ENCODE measurements at places on chromosomes 16 and 17.
A peak's percentile ranks its signal among the peaks of the same experiment; 100 is the strongest.

DNA sequence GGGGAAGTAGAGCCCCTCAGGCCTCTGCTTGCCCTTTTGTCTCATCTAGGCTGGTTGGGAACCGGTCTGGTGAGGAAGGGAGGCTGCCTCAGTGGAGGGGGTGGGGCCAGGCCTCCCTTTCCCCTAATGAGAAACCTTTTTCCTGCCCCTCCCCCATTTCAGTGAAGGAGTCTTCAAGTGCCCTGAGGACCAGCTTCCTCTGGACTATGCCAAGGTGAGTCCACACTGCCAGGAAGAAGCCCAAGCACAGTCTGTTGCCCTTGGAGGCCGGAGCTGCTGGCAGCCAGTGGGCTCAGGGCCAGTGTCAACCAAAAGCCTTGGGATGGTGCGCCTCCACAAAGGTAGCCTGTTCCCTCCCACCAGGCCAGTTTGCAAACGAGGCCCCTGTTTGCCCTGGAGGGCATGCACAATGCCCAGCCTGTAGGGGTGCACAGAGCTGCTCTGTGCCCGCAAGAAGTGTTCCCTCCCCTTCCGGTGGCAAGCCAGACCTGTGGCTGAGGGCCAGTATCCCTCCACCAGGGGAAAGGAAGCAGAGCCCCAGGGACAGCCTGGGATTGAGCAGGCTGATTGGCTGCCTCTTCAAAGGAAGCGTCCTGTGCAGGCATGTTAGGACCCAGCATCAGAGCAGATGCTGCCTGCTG, 3.4 kb downstream of the TRAF4 start:
- peak; percentile 98 for DNase-seq

DNA sequence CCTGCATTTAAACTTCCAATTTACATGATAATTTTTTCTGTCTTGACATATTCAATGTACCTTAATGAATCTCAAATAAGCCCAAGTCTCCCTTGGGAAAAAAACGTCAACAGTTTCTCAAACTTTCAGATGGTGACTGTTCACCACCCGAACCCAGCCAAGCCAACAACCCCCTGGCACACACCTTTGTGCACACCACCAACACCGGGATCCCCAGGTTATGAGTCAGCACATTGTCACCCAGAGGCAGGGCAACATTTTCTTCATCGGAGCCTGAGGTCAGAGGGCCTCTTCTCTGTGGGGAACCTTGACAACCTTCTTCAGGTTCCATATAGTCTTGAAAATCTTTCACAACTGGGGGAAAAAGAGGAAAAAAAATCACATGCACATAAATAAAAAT, 15.5 kb downstream of the DYNC1LI2 start:
- DNase-seq: no peak

GRCh38 chr16:82899731-82900450, 273.1 kb downstream of the CDH13 start:
- DNase-seq: no peak

DNA sequence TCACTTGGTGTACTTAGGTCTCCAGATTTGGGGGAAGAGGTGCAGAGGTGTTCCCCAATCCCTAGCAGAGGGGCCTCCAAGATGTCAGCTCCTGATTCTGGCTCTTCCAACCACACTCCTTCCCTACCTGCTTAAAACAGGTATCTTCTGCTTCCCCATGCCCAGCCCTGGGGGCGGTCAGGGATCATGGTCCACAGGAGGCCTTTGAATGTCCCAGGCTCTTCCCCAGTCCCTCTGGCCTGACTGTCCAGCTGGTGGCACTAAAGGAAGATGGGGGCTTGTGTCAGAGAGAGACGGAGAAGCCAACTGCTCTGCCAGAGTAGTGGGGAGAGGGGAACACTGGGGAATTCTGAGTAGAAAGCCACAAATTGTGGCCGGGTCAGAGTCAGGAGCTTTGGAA, 3.8 kb downstream of the ARL4D start:
- DNase-seq: no peak

- DNase-seq: no peak
Observed at GRCh38 chr16:57577214-57577613, 34.8 kb downstream of the ADGRG5 start.

- no peak for DNase-seq
Observed at GRCh38 chr17:1227917-1228780, 42.1 kb upstream of the BHLHA9 start.

DNA sequence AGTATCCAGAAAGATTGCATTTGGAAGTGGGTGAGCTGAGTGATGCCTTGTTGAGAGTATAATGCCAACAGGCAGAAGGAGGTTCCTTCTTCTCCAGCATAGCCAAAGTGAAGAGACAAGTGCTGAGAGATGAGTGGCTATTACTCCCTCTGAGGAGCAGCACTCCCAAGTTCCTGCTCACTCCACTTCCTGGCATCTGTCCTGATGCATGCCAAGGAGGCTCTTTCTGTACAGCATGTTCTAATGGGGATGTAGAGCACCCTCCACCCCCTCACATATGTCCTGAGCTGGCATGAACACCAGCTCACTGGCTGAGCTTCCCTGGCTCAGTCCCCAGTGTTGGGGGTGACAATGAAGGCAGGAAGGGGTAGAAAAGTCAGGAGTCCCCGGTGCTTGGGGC, 44.2 kb upstream of the DNAH9 start:
- no peak for DNase-seq

- no peak for DNase-seq
Observed at GRCh38 chr16:82337355-82337754, 167.3 kb upstream of the MPHOSPH6 start.

GRCh38 chr17:1977583-1978395, 47.3 kb downstream of the RTN4RL1 start:
- no peak for DNase-seq

- DNase-seq: no peak
Observed at GRCh38 chr17:59488805-59489204, 76.6 kb upstream of the DHX40 start.

- DNase-seq: no peak
Observed at GRCh38 chr16:80710918-80711317, 93.5 kb downstream of the CDYL2 start.

GRCh38 chr17:17921192-17922069, 50.8 kb downstream of the TOM1L2 start:
- DNase-seq: no peak

DNA sequence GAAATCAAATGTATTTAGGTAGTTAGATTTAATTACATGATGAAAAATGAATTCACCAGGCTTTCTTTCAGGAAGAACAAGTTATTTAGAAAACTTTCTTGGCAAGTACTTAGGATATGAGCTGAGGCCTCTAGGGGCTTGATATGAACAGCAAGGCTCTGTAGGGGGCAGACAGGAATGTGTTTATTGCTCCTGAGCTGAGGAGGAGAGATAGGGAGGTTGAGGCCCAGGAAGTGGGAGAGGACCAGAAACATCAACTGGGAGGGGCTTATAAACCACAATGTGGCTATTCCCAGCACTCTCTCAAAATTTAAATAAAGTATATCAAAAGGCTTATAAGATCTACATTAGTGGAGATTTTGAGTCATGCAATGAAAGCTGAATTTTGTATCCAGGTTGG, 154.0 kb upstream of the MAF start:
- no peak for DNase-seq

DNA sequence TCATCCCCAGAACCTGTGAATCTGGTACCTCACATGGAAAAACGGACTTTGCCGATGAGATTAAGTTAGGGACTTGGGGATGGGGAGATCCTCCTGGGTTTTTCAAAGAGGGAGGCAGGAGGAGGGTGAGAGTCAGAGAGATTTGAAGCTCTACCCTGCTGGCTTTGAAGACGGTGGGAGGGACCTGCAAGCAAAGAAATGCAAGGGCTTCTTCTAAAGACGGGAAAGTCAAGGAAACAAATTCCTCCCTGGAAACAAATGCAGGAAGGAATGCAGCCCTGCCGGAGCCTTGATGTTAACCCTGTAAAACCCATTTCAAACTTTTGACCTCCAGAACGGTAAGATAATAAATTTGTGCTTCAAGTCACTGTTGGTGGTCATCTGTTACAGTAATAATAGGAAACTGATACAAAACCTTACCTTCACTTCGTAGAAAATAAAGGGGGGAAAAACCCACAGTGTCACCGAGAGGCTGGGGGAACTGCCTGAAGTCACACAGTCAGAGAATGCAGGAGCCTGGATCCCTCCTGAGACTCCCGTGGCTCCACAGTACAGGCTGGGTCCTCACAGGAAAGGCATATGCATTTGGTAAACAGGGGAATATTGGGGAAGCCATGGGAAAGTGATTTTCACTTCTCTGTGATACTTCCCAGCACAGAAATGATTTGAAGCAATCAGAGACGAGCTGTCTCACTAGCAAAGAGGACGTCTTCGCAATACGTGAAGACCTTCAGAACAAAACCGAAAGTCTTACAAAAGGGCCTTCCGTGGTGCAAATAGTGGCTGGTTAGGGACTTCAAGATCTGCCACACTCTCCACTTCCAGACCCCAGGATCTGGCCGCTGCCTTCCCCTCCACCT, 58.9 kb upstream of the CLEC3A start:
- DNase-seq: no peak

- no peak for DNase-seq
Observed at GRCh38 chr16:3971261-3971660, 90.7 kb upstream of the CREBBP start.

GRCh38 chr17:57082441-57082840, 2.6 kb upstream of the AKAP1 start:
- no peak for DNase-seq

- DNase-seq: no peak
Observed at GRCh38 chr17:77786740-77787505, 171.6 kb upstream of the TNRC6C start.

- DNase-seq: no peak
Observed at GRCh38 chr16:56871172-56871593, 6.2 kb downstream of the SLC12A3 start.

- DNase-seq: no peak
Observed at GRCh38 chr17:48190871-48191270, 83.3 kb downstream of the SNX11 start.

DNA sequence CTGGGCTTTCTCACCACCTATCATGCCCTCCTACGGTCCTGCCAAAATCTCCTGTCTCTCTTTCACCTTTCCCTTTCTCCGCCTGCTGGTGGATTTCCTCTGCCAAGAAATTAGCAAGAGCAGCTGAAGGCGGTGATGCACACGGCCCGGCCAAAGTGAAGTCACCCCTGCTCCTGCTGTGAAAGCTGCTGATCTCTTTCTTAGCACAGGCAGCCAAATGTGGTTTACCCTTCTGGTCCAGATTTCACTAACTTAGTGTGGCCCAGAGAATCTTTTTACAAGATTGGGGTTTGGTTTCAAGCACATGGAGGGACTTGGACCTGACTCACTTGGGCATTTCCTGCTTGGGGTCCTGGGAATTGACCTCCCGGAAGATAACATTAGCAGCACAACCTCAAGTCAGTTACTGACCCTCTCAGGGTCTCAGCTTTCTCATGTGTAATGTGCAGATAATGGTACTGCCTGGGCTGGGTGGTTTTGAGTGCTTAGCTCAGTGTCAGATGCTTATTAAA, 155.7 kb downstream of the SOCS1 start:
- DNase-seq: no peak

DNA sequence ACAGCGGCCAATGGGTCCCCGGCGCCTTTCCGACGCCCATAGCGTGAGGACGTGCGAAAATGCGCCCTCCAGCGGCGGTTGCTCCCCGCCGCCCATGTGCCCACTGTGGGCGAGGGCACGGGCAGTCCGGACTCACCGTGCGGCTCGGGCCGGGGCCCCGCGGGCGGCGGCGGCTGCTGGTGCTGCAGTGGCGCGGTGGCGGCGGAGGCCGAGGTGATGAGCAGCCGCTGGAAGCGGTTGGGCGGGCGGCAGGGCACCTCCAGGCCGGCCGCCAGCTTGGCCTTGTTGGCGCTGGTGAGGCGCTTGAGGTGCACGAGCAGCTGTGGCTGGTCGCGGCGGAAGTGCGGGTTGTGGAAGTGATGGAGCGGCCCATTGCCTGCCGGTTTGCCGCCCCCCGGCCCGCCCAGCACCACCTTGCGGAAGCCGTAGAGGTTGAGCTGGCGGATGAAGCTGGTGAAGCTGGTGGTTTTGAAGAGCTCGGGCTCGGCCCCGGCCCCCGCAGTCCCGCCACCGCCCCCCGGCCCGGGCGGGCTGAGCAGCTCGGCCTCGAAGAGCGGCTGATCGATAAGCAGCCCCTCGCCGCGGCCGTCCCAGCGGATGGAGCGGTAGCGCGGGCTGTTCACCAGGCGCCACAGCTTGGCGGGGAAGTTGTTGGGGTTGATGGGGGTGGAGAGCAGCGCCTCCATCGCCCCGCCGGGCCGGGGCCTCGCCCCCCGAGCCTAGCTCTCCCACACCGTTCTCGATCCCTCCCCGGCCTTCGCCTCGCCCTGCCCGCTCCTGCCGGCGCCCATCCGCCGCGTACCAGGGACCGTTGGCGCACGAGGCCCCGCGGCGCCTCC, at the start of gene HSF5:
TSS of gene HSF5 (minus strand) at position 820 of the 839 bp plus-strand sequence. CDS start at position 686, 134 bp downstream.
- DNase-seq: no peak

GRCh38 chr16:1427473-1428461, 3.1 kb upstream of the PERCC1 start:
- no peak for DNase-seq

- DNase-seq: peak; percentile 61
Observed at GRCh38 chr17:40448639-40449261, 5.5 kb downstream of the IGFBP4 start.

DNA sequence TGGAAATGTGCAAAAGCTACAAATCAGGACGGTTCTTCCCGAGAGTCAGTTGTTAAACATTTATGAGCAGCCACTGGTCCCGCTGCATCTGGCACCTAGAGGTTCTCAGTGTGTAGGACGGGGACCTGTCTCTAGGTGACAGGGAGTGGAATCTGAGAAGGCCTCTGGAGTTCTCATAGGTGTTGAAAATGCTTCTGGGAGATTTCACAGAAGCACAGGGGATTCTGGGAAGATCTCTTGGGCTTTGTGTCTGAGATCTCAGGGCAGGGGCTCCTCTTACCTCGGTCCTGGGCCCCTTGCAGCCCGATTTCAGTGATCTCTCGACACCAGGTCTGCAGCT, 8.9 kb downstream of the ALOX15 start:
- no peak for DNase-seq

DNA sequence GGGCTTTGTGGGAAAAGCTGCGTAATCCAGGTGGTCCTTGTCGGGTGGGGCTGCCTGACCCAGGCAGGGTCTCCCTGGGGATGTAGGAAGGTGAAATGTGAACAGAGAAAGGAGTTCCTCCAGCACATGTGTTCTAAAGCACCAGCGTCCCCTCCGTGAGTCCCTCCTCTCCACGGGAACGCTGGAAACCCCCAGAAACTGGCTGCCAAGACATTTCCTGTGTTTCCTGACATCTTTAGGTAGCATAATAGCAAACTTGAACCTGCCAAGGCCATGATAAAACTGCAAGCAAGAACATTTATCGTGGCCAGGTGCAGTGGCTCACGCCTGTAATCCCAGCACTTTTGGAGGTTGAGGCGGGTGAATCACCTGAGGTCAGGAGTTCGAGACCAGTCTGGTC, 12.6 kb upstream of the PYDC1 start:
- no peak for DNase-seq

DNA sequence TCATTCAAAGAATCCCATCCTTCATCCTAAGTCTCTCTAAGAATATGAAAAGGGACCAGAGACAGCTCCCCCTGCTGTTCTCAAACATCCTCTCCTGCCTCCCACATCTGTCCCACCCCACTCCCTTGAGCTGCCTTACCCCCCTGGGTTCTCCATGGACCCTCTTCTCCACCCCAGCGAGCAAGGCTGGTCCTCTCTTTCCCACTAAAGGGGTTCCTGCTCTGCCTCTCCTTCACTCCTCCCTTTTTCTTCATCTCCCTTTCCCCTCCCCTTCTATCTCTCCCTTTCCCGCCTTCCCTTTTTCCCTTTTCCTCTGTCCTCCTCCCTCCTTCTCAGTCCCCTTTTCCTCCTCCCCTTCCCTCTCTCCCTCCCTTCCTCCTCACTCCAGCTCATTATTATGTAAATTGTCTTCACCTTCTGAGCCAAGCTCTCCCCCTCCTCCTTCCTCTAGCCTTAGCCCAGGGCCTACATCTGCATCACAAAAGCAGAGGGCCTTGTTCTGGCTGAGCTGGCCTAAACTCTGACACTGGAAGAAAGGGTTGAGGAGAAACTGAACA, 90.0 kb downstream of the GNAO1 start:
- no peak for DNase-seq
